Hepatocyte (in vitro differentiated cells): ENCODE measurements at places on chromosomes 1 and 21. TPM values are rescaled to one million over a fixed set of nuclear protein-coding genes. Genes with fewer than 3 reads are reported as not detected.

TRIM63 gene
- 8.2 and 9.5 TPM in 2 replicates for polyA plus RNA-seq

GGPS1 gene
- polyA plus RNA-seq: 36.3 and 40.6 TPM in 2 replicates

RPAP2 gene
- polyA plus RNA-seq: 18.1 and 23.4 TPM in 2 replicates

TOMM40L gene
- polyA plus RNA-seq: 14.5 and 15.7 TPM in 2 replicates

PRDM2 gene
- 11.5 and 13.7 TPM in 2 replicates for polyA plus RNA-seq

PAPPA2 gene
- polyA plus RNA-seq: 1.9 and 2.3 TPM in 2 replicates

GRHL3 gene
- 6.9 and 7.9 TPM in 2 replicates for polyA plus RNA-seq

RHCE gene
- 0.27 and 0.80 TPM in 2 replicates for polyA plus RNA-seq

UHMK1 gene
- 8.0 and 11.3 TPM in 2 replicates for polyA plus RNA-seq

PHACTR4 gene
- polyA plus RNA-seq: 19.1 and 22.1 TPM in 2 replicates

SPRR3 gene
- 0.40 and 0.72 TPM in 2 replicates for polyA plus RNA-seq

GRCh38 chr1:234139966-234140365, 233.3 kb upstream of the COA6 start:
- no peak for DNase-seq
- H3K27ac ChIP-seq: no peak overlapping the region
- H3K36me3 ChIP-seq: no peaks in the 10 kb centered on the region

DNA sequence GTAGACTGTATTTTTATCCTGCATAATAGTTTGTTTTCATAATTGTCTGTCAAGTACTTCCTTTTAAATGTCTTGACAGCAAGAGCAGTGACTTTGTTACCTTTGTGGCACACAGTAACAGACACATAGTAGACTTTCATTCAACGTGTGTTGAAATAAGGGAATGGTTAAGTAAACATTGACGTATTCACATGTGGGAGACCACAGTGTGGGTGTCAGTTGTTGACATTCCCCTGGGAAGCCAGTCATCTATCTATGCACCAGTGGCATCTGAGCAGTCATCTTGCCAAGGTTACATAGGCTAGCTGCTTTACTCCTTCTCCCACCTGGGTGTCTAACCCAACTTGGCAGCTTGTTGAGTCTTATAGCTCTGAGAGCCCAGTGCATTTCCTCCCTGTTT, 1.4 kb upstream of the NUP133 start:
- H3K27me3 ChIP-seq: no peaks in the 10 kb centered on the region
- H3K4me1 ChIP-seq: peaks cover 19% of the 10 kb centered on the region
- H3K27ac ChIP-seq: peak overlapping the region; percentile 95
- H3K4me3 ChIP-seq: no peak overlapping the region
- H3K36me3 ChIP-seq: no peaks in the 10 kb centered on the region

DNA sequence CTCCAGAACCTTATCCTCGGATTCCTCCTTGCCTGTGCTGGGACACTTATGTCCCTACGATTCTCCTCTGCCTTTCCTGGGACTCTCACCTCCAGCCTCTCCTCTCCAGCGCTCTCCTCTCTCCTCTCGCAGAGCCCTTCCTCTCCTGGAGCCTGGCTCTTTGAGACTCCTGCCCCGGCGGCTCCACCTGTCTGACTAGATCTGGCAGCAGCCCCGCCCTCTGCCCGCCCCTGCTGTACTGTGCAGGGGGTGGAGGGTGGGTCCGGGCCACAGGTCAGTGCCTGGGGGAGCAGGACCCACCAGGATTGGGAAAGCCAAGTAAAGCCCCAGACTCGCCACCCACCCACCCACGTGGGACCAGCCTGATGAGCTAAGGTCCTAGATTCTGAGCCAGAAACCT, 1.6 kb downstream of the ELOVL1 start:
- peak; percentile 84 for DNase-seq
- H3K4me1 ChIP-seq: peaks cover 14% of the 10 kb centered on the region
- H3K27me3 ChIP-seq: no peaks in the 10 kb centered on the region
- H3K36me3 ChIP-seq: no peaks in the 10 kb centered on the region

DNA sequence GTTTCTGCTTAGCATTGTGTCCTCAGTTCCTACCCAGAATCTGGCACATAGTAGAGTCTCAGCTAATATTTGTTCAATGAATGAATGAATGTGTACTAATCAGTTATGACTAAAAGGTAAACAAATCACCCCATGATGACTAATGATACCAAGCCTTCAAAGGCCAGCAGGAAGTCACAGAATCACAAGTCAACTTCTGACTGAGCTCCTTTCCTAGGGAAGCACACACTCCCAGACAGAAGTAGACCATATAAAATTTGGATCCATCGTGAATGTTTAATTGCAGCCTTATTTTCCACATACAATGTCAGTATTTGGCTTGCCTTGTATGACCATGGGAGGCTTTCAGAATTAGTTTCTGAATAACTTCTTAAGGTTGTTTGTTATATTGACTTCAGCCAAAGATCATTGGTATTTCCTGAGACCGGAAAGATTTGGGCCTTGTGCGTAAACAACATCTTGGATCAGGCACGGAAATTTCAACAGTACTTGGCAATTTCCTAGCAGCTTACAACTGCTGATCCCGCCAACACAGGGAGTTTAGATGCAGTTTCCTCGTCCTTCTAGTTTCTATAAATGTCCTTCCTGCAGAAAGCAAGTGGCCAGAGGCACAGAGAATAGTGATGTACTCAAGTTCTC, 185.9 kb upstream of the ATP1B1 start:
- peaks cover 13% of the 10 kb centered on the region for H3K4me1 ChIP-seq
- peak overlapping the region; percentile 67 for H3K27ac ChIP-seq
- DNase-seq: peak; percentile 56
- H3K4me3 ChIP-seq: no peak overlapping the region
- H3K36me3 ChIP-seq: no peaks in the 10 kb centered on the region

GRCh38 chr21:34797921-34798535, 129.2 kb downstream of the CLIC6 start:
- H3K27me3 ChIP-seq: no peaks in the 10 kb centered on the region
- no peaks in the 10 kb centered on the region for H3K36me3 ChIP-seq
- H3K27ac ChIP-seq: peak overlapping the region; percentile 90

DNA sequence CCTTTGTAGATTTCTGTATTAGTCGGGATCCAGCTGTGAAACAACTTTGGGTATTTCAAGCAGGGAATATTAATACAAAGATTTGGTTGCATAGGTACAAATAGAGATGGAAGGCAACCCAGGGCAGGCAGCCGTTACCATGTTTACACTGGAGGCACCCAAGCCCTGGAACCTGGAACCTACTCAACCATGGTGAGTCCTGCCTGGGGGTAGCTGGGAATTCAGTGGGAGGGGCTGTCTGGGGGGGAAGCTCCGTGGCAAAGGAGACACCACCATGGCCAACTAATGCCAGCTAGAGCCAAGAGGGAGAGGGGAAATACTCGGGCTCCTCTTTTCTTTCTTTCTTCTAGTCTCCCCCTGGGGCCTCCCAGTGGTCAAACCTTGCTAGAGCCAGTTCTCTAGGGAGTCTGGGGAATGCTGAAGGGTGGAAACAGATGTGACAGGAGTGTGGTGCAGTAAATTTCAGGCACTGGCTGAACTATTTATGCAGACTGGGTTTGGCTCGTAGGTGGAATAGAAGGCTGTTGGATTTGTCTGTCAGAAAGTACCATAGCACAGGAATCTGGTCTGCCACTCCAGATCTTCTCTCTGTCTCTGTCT, 91.9 kb upstream of the CACNA1E start:
- H3K4me3 ChIP-seq: no peak overlapping the region
- DNase-seq: no peak
- H3K27me3 ChIP-seq: peaks cover 7% of the 10 kb centered on the region

- H3K27me3 ChIP-seq: no peaks in the 10 kb centered on the region
- no peak overlapping the region for H3K4me3 ChIP-seq
- no peaks in the 10 kb centered on the region for H3K36me3 ChIP-seq
- DNase-seq: no peak
- peaks cover 22% of the 10 kb centered on the region for H3K4me1 ChIP-seq
Observed at GRCh38 chr1:183235503-183235902, 49.4 kb downstream of the LAMC2 start.

GRCh38 chr1:234452406-234452965, 26.5 kb downstream of the TARBP1 start:
- H3K27me3 ChIP-seq: no peaks in the 10 kb centered on the region
- H3K27ac ChIP-seq: no peak overlapping the region
- DNase-seq: no peak
- H3K36me3 ChIP-seq: peaks cover 5% of the 10 kb centered on the region

GRCh38 chr1:109298666-109299557, 7.9 kb downstream of the MYBPHL start:
- peak; percentile 35 for DNase-seq
- H3K4me3 ChIP-seq: no peak overlapping the region
- H3K27ac ChIP-seq: peak overlapping the region; percentile 56
- H3K36me3 ChIP-seq: no peaks in the 10 kb centered on the region

DNA sequence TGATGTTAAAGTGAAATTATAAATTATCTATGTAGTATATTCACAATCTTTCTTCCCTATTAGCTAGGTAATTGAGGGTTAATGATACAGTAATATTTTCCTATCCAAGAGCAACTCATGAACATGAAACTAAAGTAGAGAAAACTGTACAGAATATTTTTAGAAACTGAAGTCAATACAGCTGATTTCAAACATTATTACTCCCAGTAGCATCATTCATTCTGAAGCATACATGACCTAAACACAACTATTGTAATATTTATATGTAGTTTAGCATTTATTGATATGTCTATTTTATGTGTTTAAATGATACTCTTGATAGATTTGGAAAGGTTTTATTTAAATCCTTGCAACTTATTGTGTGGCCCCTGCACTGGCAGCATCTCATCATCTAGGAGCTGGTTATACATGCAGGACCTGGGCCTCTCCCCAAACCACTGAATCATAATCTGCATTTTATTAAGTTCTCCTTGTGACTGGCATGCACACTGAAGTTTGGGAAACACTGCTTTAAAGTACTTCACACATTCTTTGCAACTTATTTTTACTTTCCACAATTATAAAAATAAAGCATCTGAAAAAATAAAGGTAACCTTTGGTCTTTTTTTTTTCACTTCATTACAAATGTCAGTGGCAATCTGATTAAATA, 199.9 kb downstream of the LRRC40 start:
- no peak for DNase-seq
- no peak overlapping the region for H3K4me3 ChIP-seq
- H3K27me3 ChIP-seq: no peaks in the 10 kb centered on the region
- no peaks in the 10 kb centered on the region for H3K4me1 ChIP-seq
- H3K36me3 ChIP-seq: no peaks in the 10 kb centered on the region

DNA sequence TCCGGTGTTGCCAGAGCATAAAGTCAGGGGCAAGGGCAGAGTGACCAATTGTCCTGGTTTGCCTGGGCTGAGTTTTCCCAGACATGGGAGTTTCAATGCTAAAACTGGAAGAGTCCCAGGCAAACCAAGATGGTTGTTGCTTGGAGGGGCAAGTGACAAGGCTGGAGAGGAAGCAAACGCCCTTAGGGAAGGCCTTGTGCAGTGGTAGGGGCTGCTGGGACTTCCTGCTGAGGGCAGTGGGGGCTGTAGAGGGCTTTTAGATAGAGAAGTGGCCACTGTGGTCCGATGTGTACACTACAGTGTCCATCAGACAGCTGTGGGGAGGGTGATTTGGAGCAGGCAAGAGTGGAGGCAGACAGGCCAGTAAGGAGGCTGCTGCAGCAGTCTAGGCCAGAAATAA, 7.0 kb upstream of the CELA2A start:
- H3K4me3 ChIP-seq: no peak overlapping the region
- no peaks in the 10 kb centered on the region for H3K36me3 ChIP-seq
- H3K27ac ChIP-seq: no peak overlapping the region
- H3K4me1 ChIP-seq: peaks cover 6% of the 10 kb centered on the region
- DNase-seq: no peak

GRCh38 chr1:4016351-4017130, 116.5 kb upstream of the C1orf174 start:
- H3K27me3 ChIP-seq: no peaks in the 10 kb centered on the region
- H3K27ac ChIP-seq: no peak overlapping the region
- no peaks in the 10 kb centered on the region for H3K36me3 ChIP-seq
- no peaks in the 10 kb centered on the region for H3K4me1 ChIP-seq

- peak overlapping the region; percentile 81 for H3K27ac ChIP-seq
- no peak for DNase-seq
- H3K4me3 ChIP-seq: no peak overlapping the region
- peaks cover 36% of the 10 kb centered on the region for H3K4me1 ChIP-seq
- H3K36me3 ChIP-seq: peaks cover 5% of the 10 kb centered on the region
Observed at GRCh38 chr1:150808846-150809245, 786 bp upstream of the CTSK start.

DNA sequence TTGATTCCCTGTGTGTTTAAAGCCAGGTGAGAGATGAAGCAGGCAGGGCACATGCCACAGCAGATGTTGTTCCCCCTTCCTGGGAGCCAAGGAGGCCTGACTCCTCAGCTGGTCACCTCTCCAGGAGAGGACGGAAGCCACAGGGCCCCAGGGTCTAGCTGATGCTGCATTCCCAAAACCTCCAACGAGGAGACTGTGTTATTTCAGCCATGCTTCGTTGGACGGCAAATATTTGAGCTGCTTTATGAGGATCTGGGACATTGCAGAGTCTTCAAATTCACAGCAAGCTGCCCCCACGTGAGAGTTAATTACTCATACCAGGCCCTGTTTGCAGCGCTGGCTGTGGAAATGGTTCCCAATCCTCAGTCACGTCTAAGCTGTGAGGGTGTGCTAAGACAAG, 85.3 kb downstream of the CDC7 start:
- no peaks in the 10 kb centered on the region for H3K27me3 ChIP-seq
- H3K27ac ChIP-seq: no peak overlapping the region
- no peaks in the 10 kb centered on the region for H3K36me3 ChIP-seq
- H3K4me3 ChIP-seq: no peak overlapping the region
- H3K4me1 ChIP-seq: peaks cover 13% of the 10 kb centered on the region
